Stomach (tissue), 19 donors: ENCODE measurements at places on chromosomes 6 and 20. TPM values are rescaled to one million over a fixed set of nuclear protein-coding genes. Genes with fewer than 3 reads are reported as not detected.

TFEB gene
- 7.2 TPM for total RNA-seq

SSTR4 gene
- total RNA-seq: not detected

CRISP3 gene
- total RNA-seq: not detected

CLPSL2 gene
- total RNA-seq: not detected

LPA gene
- not detected for total RNA-seq

C6orf58 gene
- total RNA-seq: 2.3 TPM

DNA sequence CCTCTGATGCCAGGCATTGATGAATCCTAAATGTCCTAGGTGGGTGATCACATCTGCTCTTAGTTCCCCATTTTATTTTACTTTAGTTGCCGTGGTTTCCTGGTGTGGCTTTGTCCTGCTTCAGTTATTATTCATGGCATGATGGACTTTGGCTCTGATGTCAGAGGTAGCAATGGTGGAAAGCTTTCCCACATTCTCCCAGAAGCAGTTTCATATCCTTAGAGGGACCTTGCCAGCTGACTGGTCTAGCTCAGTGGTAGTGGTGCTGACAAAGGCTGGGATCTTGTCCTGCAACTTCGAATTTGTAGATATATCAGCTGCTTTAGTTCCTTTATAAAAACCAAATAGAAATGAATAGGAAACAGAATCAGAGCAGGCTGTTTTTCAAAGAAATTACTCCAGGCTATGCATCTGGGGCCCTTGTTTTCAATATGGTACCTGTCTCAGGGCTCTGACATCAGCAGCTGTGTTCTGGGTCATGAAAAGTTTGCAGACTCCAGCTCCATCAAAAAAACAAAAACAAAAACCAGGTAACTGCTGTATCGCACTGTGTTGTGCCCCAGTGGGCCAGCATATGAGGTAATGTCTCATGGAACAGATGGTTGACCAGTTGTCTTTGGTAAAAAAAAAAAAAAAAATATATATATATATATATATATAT is 133.7 kb downstream of the PLCB4 start:
- no peak overlapping the region for H3K27ac ChIP-seq
- H3K4me3 ChIP-seq: no peak overlapping the region
- DNase-seq: peak; percentile 54
- H3K27me3 ChIP-seq: no peaks in the 10 kb centered on the region
- no peaks in the 10 kb centered on the region for H3K4me1 ChIP-seq
- H3K36me3 ChIP-seq: no peaks in the 10 kb centered on the region

GRCh38 chr6:166751051-166751595 is 124.1 kb upstream of the RPS6KA2 start:
- no peaks in the 10 kb centered on the region for H3K36me3 ChIP-seq
- no peaks in the 10 kb centered on the region for H3K27me3 ChIP-seq
- DNase-seq: no peak
- no peaks in the 10 kb centered on the region for H3K4me1 ChIP-seq
- no peak overlapping the region for H3K27ac ChIP-seq

DNA sequence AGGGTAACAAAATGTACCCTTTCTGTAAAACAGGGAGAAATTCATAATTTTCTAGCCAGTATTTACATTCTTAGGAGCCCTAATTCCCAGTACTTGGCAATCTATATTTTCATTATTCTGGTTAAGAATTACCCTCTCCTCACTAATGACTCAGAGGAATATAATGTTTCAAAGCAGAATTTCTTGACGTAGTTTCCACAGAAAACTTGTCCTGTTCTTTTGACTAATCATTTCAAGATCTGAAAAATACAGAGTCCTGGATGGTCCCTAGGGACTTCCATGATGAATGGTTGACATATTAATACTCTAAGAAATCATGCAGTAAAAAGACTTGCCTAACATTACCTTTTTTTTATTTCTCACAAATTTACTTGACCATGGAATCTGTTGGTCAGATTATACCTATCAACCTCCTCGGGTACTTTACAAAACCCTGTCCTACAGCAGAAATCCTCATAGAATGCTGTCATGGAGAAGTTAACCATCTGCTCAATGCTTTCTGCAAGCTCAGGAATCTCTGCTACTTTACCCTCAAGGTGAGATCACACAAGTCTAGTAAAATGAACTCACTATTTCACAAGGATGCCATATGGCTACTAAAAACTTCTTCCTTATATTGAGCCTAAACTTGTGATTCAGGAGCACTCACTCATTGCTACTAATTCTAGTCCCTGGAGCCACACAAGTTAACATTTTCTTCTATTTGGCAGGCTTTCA is 202.1 kb upstream of the CNR1 start:
- H3K27me3 ChIP-seq: no peaks in the 10 kb centered on the region
- no peaks in the 10 kb centered on the region for H3K4me1 ChIP-seq
- DNase-seq: no peak
- H3K36me3 ChIP-seq: no peaks in the 10 kb centered on the region

- peaks cover 25% of the 10 kb centered on the region for H3K4me1 ChIP-seq
- H3K27ac ChIP-seq: peak overlapping the region; percentile 99
Measured at GRCh38 chr6:36442103-36442670, 467 bp downstream of the PXT1 start.

DNA sequence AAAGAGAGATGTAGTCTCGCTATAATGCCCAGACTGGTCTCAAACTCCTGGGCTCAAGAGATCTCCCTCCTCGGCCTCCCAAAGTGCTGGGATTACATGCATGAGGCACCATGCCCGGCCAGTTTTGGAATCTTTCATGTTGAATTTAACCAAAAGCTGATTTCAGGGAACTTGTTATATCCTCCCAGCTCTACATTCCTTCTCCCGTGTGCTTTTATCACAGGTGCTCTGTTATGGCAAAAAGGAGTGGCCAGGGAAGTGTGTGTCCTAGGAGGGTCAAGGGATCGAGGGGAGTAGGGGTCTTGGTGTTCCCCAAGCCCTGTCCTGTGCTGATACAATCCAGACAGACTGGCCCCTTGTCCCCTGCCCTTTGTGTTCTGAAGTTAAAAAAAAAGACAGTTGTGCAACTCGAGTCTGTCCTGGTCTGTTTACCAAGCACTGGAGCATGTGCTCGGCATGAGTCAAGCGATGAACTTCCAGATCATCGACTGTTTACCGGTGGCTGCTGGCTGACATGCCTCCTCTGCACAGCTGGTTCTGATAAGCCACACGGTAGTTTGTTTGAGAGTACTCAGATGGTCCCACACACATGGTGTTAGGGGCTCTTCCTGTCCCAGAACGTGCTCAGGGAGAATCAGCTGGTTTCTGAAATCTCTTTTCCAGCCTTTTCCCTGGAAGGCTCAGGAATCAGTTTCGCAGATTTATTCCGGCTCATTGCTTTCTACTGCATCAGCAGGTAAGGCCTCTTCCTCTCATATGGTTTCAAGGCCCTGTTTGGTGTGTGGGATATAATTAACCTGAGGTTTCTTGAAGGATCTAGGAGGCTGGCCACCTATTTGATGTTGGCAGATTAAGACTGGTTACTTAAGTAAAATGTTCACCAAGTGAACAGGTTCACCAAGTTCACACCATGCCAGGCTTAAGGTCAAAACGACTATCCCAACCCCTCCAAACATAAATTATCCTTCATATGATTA is 52.6 kb upstream of the NAA20 start:
- H3K27ac ChIP-seq: peak overlapping the region; percentile 77
- no peak overlapping the region for H3K4me3 ChIP-seq
- no peaks in the 10 kb centered on the region for H3K27me3 ChIP-seq
- DNase-seq: peak; percentile 54

DNA sequence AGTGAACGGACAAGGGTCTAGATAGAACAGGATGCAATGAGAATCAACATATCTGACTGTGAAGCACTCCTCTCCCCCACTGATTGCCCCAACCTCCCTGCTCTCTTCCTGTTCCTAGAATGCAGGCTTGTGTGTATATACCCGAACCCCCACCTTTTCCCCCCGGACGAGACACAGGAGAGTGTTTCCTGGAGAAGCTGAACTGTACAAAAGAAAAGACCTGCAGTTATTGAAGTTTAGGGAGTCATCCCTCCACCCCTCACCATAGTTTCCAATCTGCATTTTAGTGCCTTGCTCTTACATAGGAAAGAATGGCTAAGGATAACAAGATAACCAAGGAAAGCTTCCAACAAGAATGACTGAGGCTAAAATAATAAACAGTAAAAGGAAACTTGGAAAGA is 55.5 kb upstream of the PDE10A start:
- H3K27ac ChIP-seq: no peak overlapping the region
- no peaks in the 10 kb centered on the region for H3K36me3 ChIP-seq
- H3K27me3 ChIP-seq: peaks cover 8% of the 10 kb centered on the region
- DNase-seq: no peak

- no peaks in the 10 kb centered on the region for H3K36me3 ChIP-seq
- H3K4me1 ChIP-seq: no peaks in the 10 kb centered on the region
- DNase-seq: no peak
- H3K27me3 ChIP-seq: no peaks in the 10 kb centered on the region
- H3K4me3 ChIP-seq: no peak overlapping the region
Measured at GRCh38 chr6:90209527-90209926, 87.1 kb downstream of the BACH2 start.

DNA sequence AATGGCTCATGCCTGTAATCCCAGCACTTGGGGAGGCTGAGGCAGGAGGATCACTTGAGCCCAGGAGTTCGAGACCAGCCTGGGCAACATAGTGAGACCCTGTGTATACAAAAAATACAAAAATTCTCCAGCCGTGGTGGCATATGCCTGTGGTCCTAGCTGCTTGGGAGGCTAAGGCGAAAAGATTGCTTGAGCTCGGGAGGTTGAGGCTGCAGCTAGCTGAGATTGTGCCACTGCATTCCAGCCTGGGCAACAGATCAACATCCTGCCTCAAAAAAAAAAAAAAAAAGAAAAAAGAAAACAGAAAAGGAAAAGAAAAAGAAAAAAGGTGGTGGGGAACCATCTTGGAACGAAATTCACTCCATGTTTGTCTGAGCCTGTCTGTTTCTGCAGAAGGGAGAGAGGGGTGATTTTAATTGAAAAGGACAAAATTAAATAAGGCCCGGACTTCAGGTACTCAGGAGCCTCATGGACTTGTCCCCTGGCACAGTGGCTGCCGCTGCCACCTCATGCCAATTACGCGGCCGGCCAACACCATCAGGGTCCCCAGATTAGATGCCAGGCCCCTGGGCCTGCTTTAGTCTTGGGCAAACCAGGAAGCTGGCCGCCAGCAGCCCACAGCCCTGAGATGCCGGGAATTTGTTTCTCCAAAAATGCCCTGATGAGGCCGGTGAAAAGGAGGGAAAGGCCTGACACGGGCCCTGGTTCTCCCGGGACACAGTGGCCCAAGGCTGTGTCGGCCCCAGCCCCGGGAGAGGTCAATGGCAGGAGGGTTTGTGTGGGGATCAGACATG is 37.8 kb upstream of the STX16 start:
- peaks cover 14% of the 10 kb centered on the region for H3K4me1 ChIP-seq
- no peak for DNase-seq
- no peaks in the 10 kb centered on the region for H3K27me3 ChIP-seq
- H3K36me3 ChIP-seq: no peaks in the 10 kb centered on the region
- H3K27ac ChIP-seq: no peak overlapping the region
- no peak overlapping the region for H3K4me3 ChIP-seq

GRCh38 chr6:34360556-34360955 is 31.9 kb downstream of the NUDT3 start:
- H3K4me3 ChIP-seq: no peak overlapping the region
- peaks cover 40% of the 10 kb centered on the region for H3K4me1 ChIP-seq
- H3K36me3 ChIP-seq: no peaks in the 10 kb centered on the region
- H3K27me3 ChIP-seq: no peaks in the 10 kb centered on the region

GRCh38 chr6:28587746-28588075 is 62.0 kb downstream of the GPX5 start:
- H3K4me1 ChIP-seq: peaks cover 19% of the 10 kb centered on the region
- H3K27ac ChIP-seq: no peak overlapping the region

DNA sequence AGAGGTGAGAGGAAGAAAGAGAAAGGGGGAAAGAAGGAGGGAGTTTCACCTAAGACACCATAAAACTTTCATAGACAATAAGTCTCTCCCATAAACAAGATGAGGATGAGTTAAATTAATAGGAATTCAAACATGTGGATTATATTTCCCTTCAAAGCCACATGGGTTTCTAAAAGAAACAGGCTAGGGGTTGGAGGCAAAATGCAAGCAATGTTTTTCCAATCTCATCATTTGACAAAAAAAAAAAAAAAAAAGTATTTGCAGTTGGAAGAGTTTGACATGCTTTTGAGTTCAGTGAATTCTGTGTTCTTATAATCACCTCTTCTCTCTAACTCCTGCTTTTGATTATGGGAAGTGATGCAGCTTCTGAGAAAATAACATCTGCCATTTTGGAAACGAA is 286.5 kb upstream of the PRND start:
- no peak overlapping the region for H3K27ac ChIP-seq
- no peaks in the 10 kb centered on the region for H3K4me1 ChIP-seq
- H3K4me3 ChIP-seq: no peak overlapping the region

- DNase-seq: no peak
- H3K27ac ChIP-seq: no peak overlapping the region
- no peaks in the 10 kb centered on the region for H3K36me3 ChIP-seq
- H3K27me3 ChIP-seq: no peaks in the 10 kb centered on the region
- H3K4me3 ChIP-seq: no peak overlapping the region
Measured at GRCh38 chr6:121678245-121678644, 242.8 kb downstream of the GJA1 start.

DNA sequence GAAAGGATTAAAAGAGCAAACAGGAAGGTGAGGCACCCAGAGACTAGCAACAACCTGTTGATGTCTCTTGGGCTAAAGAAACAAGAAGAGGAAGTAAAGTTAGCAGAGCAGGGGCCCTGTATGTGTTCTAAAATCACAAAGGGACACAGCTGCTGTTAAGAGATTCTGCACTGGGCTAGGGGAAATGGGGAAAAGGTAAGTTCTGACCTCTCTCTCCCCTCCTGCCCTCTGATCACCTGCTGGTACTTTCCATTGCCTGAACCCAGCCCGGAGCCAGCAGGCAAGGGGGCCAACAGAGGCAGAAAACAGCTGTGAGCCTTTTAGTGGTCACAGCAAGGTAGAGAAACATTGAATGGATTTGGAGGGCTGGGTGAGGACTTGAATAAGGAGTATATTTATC is 13.5 kb upstream of the CNR1 start:
- H3K27ac ChIP-seq: no peak overlapping the region
- H3K36me3 ChIP-seq: no peaks in the 10 kb centered on the region
- H3K27me3 ChIP-seq: no peaks in the 10 kb centered on the region

- H3K36me3 ChIP-seq: no peaks in the 10 kb centered on the region
- H3K4me3 ChIP-seq: no peak overlapping the region
- H3K27ac ChIP-seq: no peak overlapping the region
- peaks cover 7% of the 10 kb centered on the region for H3K4me1 ChIP-seq
- no peaks in the 10 kb centered on the region for H3K27me3 ChIP-seq
Measured at GRCh38 chr20:38229376-38230252, 30.9 kb downstream of the KIAA1755 start.

GRCh38 chr6:4318321-4318720 is 182.9 kb upstream of the ECI2 start:
- H3K27me3 ChIP-seq: no peaks in the 10 kb centered on the region
- no peaks in the 10 kb centered on the region for H3K36me3 ChIP-seq
- DNase-seq: no peak
- H3K4me3 ChIP-seq: no peak overlapping the region
- no peak overlapping the region for H3K27ac ChIP-seq

- H3K4me3 ChIP-seq: no peak overlapping the region
- no peaks in the 10 kb centered on the region for H3K27me3 ChIP-seq
- no peaks in the 10 kb centered on the region for H3K4me1 ChIP-seq
- no peak overlapping the region for H3K27ac ChIP-seq
Measured at GRCh38 chr20:12644461-12644860, 364.3 kb upstream of the SPTLC3 start.
